ENCODE measurements at places on chromosomes 4 and X.

DNA sequence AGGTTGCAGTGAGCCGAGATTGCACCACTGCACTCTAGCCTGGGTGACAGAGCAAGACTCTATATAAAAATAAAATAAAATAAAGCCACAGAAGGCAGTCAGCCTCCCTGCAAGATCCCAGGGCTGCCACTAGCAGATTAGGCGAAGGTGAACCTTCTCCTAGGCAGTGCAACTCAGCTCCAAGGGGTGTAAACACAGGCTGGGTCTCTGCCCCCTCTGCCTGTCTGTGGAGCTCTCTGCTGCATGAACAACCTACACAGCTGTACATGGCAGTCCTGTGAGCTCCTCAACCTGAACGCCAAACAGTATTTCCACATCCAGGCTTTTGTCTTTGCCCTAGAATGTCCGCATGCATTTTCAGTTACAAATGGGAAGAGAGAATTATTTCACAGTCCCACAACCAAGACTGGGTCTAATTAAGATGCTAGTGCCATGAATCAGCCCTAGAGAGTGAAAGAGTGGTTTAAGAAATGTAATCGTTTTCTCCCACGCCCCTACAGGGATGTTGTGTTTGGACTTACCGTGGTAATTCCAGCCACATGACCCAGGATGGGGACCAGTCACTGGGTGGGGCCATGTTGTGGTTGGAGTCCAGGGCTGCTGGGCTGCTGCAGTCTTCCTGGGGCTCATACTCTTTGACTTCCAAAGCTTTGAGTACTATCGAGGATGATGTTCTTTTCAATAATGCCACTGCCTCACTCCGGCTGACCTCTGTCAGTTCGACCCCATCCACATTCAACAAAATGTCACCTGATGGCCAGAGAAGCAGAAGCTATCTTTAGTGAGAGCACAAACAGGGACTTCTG lies 99.0 kb downstream of the FIP1L1 start:
- peak; percentile 99 for DNase-seq

DNA sequence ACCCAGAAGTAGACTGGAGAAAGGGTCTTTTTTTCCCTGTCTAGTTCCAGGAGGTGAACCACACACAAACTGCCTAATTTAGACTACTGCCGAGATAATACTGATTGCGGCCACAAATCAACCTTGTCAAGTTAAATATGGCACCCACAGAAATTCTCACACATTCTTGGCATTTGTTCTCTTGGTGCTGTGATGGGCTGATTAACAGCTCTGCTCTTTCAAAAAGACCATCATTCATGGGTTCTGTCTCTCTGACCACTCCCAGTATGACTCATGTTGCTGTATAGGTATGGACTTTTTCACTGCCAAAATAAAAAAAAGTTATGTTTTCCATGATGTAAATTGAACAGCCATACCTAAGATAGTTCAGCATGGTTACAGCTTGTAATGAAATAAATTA lies 1003.5 kb upstream of the LCORL start:
- no peak for DNase-seq

- peak; percentile 45 for DNase-seq
Observed at GRCh38 chr4:92198711-92199110, 105.1 kb upstream of the GRID2 start.

- peak; percentile 0 for DNase-seq
Observed at GRCh38 chrX:44343412-44344141, at the start of gene EFHC2. Gene EFHC2 (minus strand): TSS chrX:44343672. CDS start chrX:44343588, 84 bp downstream.

- no peak for DNase-seq
Observed at GRCh38 chr4:17493619-17494018, 18.3 kb downstream of the QDPR start.

DNA sequence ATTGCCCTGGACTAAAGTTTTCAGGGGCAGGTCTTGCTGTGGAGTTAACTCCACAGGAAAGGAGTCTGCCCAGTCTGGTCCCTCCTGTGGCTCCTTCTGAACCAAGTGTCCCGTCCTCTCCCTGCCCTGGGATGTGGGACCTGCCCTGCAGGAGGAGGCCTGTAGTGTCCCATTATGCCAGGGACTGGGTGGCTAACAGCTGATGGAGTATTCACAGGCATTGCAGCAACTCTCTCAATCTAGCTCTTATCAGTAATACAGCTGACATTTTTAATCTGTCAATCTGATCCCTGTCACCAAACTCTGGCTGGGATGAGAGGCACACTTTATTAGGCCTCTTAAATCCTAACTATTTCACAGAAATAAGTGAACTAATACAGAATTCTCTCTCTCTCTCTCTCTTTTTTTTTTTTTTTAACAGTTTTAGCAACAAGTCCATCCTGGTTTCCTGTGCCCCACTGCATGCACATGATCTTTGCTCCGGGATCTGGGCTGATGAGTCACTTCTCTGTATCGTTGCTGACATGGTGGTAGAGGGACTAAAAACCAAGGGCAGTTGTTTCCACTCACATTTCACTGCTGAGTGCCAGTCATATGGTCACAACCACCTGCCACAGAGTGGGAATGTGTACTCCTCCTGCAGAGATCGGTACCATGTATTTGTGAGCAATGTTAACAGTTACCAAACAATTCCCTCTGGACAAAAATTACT lies 39.1 kb downstream of the HAND2 start:
- peak; percentile 80 for DNase-seq

DNA sequence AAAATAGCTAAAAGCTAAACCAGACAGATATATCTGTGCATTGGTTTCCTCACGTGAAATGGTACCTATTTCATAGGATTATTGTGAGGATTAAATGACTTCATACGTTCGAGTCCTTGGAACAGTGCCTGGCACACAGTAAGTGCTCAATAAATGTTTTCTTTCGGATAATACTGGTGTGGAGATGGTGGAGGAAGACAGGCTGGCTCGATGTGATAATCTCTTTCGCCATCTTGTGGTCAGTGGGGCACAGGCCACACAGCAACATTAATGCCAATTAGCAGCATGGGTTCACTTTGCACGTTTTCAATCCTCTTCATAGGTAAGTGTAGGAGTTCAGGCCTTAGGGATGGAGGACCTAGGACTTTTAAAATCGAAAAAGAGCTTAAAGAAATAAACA lies 9.3 kb downstream of the PAGE4 start:
- DNase-seq = peak; percentile 32

- DNase-seq = peak; percentile 32
Observed at GRCh38 chrX:53476371-53476770, 42.2 kb upstream of the HSD17B10 start.

DNA sequence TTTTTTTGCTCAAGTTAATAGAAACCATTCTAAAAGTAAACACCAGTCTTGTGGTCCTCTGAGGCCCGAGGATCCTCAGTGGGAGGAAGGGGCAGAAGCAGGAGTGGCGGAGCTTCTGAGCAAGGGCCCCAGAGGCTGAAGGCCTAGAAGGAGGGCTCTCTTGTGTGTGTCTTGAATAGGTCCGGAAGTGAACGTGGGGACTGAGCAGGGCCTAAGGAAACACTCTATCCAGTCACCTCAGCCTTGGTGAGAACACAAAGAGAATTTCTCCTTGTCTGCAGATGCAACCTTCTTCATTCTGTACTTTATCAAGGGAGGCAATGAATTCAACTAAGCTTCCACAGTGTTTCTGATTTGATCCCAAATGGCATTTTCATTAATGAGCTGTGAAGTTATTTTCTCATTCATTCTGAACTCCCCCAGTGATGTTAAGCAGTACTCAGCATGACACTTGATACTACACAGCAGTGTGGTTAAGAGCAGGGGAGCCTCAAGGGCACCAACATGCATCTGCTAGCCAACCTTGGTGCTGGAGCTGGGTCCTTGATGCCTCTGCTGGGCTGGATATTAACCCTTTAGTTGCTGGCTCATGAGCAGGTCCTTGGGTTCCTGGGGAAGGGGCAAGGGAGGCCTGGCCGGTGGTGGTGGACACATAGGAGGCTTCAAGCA lies 64.7 kb downstream of the RBM47 start:
- DNase-seq = no peak

- no peak for DNase-seq
Observed at GRCh38 chrX:39749728-39750127, 348.0 kb downstream of the BCOR start.

DNA sequence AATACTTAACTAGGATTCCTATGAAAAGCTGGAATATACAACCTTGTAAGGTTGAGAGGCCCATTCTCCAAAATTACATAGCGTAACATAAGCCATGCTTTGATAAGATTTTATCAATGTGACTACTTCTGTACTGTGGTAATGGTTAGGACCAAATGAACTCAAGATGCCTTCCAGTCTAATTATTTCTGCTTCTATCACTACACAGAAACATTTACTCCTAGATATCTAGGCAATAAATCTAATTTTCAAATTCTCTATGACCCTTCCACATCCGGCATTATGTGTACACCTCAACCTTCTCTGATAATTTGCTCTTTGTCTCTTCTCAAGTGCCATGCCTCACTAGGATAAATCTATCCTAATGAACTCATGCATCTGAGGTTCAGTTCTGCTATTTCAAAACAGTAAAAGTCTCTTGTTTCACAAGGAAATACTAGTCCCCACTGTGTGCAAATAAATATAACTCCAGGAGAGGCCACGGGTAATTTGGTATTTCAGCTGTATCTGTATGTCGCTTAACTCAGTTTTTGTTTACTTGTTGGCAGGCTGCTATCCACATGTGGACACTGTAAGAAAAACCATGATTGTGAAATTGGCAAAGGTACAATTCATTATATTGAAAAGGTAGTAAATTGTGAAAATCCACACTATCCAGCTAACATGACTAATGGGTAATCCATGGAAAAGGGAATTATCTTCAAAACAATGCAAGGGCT lies 93.3 kb downstream of the PRDM5 start:
- no peak for DNase-seq

GRCh38 chrX:103063918-103064434 lies at the start of gene BEX1:
Gene BEX1 (minus strand): TSS chrX:103064171. CDS start chrX:103063274, 897 bp downstream.
- peak; percentile 59 for DNase-seq

DNA sequence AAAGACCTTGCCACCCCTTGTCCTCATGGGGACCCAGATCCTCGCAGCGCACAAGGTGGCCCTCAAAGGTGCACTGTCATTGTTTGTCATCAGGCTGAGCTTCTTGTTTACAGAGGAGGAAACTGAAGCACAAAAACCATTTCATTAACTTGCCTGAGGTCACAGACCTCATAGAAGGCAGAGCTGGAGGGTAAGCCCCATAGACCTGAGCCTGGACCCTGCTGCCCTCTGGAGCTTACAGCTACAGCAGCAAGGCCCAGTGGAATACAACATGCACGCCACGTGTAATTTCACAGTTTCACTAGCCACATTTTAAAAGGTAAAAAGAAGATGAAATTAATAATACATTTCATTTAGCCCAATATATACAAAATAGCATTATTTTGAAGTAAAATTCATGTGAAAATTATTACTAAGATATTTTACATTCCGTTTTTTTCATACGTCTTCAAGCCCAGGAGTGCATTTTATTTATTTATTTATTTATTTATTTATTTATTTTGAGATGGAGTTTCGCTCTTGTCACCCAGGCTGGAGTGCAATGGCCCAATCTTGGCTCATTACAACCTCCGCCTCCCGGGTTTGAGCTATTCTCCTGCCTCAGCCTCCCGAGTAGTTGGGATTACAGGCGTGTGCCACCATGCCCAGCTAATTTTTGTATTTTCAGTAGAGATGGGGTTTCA lies 8.8 kb downstream of the JAKMIP1 start:
- DNase-seq = no peak

GRCh38 chrX:130145123-130145522 lies 20.5 kb downstream of the AIFM1 start:
- peak; percentile 16 for DNase-seq

Measured in EH (cell line).